ENCODE measurements at places on chromosomes 5 and 9.
A peak's percentile ranks its signal among the peaks of the same experiment; 100 is the strongest.

- DNase-seq = peak; percentile 69
Observed at GRCh38 chr9:89814340-89815040, 209.7 kb downstream of the GADD45G start.

- peak; percentile 54 for DNase-seq
Observed at GRCh38 chr9:134344068-134344799, 18.0 kb downstream of the RXRA start.

DNA sequence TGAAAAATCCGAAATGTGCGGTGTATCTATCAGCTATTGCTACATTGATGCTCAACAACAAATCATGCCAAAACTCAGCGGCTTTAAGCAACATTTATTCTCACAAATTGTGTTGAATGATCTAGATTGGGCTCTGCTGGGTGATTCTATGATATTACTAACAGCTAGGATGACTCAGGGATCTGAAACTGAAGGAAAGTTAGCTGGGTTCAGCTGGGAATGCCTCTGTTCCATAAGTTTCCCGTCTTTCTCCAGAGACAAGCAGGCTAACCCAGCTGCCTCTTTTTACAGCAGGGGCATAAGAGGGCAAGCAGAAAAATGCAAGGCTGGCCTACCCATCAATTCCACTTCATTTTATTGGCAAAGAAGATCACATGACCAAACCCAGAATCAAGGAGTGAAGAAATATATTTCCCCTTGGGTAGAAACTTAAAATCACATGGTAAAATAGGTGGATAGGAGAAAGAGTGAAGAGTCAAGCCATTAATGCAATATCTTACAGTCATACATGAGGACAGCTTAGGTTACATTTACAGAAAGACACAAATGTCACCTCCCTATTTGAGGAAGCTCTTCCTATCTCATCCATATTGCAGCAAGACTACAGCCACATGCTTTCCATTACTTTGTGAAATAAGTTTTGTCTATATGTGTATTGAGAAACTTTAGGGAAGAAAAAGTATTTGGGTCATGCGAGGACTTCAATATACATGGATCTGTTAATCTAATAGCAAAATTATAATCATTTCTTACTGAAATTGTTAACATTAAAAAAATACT, 30.8 kb downstream of the IL7R start:
- DNase-seq = no peak

DNA sequence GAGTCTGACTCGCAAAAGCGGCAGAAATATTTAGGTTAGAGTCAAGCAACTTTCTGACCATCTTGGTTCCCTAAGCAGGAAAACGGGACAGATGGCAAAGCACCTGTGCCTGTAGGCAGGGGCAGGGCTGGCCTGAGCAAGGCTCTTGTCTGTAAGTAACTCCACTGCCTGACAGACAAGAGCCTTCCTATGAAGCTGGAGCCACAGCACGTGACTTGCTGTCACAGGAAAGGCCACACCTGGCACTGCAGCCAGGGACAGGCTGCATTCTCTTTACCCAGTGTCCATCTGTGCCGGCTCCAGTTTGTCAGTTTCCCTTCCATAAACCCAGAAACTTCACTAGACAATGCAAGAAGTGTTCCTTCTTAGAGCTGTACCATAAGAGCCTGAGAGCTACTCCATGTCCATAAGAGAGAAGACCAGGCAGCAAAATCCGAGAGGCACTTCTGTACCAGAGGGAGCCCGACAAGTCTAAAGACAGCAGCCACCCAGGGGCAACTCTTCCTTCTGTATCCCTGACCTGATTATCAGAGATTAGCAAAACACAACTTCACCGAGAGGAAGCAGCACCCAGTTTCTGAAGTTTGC, 78.1 kb downstream of the GPR21 start:
- no peak for DNase-seq

- no peak for DNase-seq
Observed at GRCh38 chr5:6705088-6705487, 8.1 kb upstream of the TENT4A start.

DNA sequence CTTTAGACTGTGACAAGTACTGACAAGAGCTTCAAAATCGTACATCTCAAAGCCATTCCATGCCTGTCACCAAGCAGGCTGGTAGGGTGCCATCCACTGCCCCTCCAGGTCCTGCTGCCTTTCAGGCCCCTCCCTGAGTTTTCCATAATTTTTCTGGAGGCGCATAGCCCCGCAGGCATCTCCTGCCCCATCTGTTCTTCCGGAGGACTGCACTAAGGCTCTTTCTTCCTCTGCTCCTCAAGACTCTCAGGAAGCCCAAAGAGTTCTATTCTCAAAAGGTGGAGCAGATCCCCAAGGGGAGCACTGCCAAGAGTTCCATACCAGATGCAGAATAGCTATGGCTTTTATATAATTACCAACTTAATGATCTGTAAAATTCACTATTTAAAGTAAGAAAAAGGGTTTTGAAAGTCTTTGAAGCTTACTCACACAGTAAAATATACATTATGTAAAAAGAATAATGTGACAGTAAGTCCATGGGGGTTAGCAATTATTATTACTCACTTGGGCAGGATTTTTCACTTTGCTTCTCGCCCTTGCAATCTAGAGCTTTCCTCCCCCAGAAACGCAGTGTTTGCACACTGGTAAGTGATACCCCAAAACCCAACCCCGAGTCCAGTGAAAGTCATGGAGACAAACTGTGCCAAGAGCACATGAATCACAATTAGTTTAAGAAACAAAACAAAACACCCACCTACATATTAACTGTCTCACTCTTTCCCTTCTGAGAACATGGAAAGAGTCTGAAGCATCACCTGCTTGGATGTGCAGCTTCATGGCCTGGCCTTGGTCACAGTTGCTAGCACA, 114.1 kb upstream of the DAPK1 start:
- DNase-seq = no peak

DNA sequence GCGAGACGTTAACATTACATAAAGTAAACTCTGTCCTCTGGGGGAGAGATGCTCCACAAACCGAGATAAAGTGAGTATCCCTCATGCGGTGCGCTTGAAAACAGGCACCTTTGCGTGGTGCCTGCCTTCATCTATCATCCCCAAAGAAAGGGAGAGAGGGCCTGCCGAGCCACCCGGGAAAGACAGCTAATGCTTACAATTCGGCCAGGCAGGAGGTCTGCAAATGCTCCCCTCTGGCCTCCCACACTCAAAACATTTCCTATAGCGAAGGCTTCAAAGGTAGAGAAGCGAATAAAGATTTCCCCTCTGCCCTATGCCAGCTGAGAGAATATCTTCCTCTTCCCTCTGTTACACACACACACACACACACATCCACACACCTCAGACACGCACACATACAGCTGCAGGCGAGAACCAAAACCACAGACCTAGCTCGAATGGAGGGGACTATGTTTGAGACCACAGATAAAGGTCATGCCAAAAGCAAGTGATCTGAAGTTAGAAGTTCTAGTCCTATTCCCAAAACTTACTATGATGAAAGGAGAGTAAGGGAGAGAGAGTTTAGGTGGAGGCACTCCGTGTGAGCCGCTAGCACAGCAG, 132.8 kb downstream of the CRB2 start:
- no peak for DNase-seq

GRCh38 chr5:139062910-139063663, 135.1 kb downstream of the SIL1 start:
- DNase-seq = no peak

DNA sequence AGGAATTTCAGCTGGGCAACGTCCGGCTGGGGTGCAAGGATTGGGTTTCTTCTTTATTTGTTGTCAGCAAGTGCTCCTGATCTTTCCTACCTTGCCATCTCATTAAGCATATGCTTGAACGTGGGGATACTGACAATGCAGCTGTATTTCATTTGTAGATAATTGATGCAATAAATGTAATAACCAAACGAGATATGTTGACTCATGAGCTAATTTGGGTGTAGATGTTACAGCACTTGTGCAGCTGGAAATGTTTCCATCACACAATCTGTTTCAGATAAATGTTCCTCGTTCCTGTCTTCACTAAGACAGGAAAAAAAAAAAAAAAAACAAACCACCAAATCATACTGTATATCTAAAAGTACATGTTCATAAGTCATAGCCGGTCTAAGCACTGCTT, 123.8 kb downstream of the DMRT2 start:
- peak; percentile 62 for DNase-seq

GRCh38 chr5:36692791-36693763, 86.7 kb downstream of the SLC1A3 start:
- peak; percentile 71 for DNase-seq

DNA sequence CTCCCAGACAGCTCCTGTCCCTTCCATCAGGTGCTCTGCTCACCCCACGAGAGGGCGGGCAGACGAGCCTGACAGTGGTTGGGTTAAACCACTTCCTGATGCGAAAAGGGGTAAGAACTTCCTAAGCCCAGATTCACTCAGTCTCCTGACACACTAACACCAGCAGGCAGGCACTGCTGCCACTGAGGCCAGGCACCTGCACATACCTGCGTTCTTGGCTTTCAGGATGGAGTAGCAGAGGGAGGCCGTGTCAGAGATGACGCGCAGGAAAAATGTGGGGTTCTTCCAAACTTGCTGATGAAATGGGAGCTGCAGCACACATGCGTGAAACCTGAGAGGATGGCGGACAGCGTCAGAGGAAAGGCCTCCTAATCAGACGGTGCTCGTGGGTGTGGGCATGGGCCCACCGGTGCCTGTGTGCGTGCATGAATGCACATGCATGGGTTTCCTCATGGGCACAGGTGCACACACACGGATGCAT, 29.9 kb downstream of the SLC6A18 start:
- DNase-seq = no peak

DNA sequence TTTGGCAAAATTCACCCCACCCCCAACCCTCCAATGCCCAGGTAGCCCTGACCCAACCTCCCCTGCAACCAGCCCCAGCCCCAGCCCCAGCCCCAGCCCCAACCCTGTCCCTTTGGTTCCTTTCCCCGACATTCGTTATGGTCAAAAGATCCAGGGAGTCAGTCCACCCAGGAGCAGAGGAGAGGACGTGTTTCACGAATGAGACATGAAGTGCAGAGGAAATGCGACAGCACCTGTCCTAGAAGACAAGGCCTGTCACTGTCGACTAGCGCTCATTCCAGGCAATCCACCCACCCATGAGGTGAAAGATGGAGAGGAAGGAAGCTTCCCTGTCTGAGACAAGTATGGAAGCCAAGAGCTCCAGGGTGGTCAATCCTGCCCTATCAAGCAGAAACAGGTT, 485.0 kb downstream of the SPATA31A7 start:
- no peak for DNase-seq

DNA sequence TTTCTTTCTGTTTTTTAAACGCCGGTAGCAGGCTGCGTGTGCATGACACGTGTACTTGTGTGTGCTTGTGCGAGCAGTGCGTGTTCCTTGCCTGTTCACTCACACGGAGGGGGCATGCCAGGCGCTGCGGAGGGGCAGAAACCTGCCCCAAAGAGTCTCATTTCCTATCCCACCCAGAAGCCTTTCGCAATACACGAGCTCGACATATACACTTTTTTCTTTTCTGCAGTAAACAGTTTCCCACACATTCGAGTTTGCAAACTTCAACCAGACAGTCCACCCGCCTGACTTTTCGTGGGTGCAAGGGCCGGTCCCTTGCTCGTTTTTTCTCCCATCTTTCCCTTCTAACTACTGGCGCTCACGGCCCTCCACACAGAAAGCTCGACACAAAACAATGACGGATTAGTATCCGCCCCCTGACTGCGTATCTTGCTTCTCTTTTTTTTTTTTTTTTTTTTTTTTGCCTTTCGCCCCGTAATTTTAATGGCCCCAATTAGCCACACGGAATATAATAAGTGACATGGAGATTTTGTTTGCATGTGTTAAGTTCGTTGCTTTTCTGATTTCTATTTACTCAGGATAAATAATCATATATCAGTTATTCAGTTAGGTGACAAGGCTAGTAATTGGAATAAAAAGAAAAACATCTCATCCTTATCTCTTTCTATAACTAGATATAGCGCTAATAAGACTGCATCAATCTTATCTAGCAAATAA, 5.3 kb upstream of the OTP start:
- DNase-seq = no peak

- no peak for DNase-seq
Observed at GRCh38 chr9:33230756-33231622, 9.0 kb upstream of the SPINK4 start.

GRCh38 chr5:153798830-153799229, 239.9 kb downstream of the FAM114A2 start:
- DNase-seq = no peak

DNA sequence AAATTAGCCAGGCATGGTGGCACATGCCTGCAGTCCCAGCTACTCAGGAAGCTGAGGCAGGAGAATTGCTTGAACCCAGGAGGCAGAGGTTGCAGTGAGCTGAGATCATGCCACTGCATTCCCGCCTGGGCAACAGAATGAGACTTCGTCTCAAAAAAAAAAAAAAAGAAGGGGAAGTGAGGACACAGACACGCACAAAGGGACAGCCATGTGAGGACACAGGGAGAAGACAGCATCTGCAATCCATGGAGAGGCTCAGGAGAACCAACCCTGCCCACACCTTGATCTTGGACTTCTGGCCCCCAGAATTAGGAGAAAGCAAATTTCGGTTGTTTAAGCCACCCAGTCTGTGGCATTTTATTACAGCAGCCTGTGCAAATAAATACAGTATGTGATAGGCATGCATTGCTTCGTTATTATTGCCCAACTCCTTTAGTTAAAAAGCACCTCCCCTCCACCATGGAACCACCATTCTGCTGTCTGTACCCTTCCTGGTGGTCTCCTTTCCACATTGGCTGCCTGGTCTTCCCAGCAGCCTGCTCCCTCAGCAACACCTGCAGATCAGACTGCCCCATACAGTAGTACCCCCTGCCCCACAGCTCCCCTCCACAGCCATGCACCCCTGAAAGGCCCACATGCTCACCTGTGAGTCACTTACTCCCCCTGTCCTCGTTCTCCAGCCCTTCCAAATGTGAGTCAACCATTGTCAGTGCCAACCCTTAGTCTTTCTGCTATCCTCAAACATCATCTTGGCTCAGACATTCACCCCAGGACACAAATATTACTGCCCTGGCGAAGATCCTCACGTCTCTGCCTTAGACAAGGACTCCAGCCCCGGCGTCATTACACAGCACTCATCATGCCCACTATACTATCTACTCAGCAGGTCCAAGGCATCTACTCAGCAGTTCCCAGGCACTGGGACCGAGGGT, 128.8 kb downstream of the ROR2 start:
- DNase-seq = no peak

DNA sequence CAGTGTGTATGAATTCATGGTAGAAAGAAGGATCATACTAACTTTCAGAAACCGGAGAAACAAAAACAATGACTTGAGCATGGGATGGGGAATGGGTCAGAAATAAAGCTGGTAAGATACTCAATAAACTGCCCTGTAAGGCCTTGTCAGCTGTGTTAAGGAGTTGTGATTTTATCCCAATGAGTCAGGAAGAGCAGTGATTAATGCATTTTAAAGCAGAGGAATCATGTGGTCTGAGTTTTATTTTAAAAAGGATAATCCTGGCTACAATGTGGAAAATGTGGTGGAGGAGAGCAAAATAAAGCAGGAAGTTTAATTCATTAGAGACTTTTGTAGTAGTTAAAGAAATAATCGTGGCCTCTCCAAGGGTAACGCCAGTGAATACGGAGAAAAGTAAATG, 28.7 kb downstream of the DHX29 start:
- peak; percentile 52 for DNase-seq

Measured in fibroblast of skin of right quadriceps (primary cell).